ENCODE measurements at places on chromosomes 2 and 18.

- H3K4me1 ChIP-seq = no peaks in the 10 kb centered on the region
- no peak for DNase-seq
- H3K27me3 ChIP-seq = no peaks in the 10 kb centered on the region
- no peak overlapping the region for H3K27ac ChIP-seq
- no peaks in the 10 kb centered on the region for H3K36me3 ChIP-seq
These were observed 429.3 kb upstream of the VRK2 start for GRCh38 chr2:57617318-57617717.

- peaks cover 18% of the 10 kb centered on the region for H3K4me1 ChIP-seq
- H3K27ac ChIP-seq = no peak overlapping the region
- no peak for DNase-seq
These were observed 1.8 kb upstream of the DRC1 start for GRCh38 chr2:26399771-26400376.

DNA sequence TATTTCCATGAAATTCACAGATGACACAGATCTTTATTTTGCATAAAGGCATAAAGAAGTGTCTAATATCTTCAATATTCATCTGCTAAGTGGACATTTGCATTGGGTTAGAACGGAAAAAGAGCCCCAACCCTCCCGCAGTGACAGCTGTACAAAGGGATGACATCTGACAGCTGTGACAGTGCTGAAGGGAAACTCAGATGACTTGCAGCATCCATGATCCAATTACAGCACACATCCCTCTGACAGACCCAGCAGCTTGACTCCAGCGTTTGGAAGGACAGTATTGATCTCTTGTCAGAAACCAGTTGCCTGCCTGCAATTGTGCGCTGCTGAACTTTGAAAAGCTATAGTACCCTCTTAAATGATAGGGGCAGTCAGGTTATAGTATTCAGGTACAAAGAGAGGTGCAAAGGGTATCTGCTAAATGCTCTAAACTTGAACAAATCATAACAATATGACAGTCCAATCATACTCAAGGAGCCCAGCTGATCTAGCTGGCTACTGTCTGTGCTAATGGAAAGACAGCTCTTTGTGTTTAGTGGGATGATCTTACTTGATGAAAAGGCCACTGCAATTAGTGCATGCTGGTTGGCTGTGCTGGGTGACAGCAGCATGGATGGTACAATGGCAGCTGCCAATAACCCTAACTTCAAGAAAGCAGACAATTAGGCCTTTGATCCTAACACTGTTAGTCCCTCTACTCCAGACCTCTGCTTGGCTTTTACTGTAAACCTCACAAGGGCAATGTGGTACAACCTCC is 599.2 kb downstream of the NR4A2 start:
- no peak for DNase-seq
- no peaks in the 10 kb centered on the region for H3K27me3 ChIP-seq
- no peak overlapping the region for H3K27ac ChIP-seq
- no peak overlapping the region for H3K4me3 ChIP-seq

DNA sequence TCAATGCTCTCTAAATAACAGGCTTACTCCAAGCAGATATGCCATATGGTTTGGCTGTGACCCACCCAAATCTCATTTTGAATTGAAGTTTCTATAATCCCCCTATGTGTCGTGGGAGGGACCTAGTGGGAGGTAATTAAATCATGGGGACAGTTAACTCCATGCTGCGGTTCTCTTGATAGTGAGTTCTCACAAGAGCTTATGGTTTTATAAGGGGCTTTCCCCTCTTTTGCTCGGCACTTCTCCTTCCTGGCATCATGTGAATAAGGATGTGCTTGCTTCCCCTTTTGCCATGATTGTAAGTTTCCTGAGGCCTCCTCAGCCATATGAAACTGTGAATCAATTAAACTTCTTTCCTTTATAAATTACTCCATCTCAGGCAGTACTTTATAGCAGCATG is 302.7 kb upstream of the ZC3H15 start:
- no peak overlapping the region for H3K27ac ChIP-seq
- no peaks in the 10 kb centered on the region for H3K27me3 ChIP-seq
- no peaks in the 10 kb centered on the region for H3K36me3 ChIP-seq
- DNase-seq = no peak
- H3K4me1 ChIP-seq = no peaks in the 10 kb centered on the region

- no peak overlapping the region for H3K4me3 ChIP-seq
- peaks cover 36% of the 10 kb centered on the region for H3K27me3 ChIP-seq
- H3K4me1 ChIP-seq = peaks cover 13% of the 10 kb centered on the region
- H3K27ac ChIP-seq = no peak overlapping the region
- no peaks in the 10 kb centered on the region for H3K36me3 ChIP-seq
- no peak for DNase-seq
These were observed 35.4 kb downstream of the B4GALT6 start for GRCh38 chr18:31648966-31649429.

GRCh38 chr18:36196238-36196995 is 9.1 kb downstream of the MOCOS start:
- no peak overlapping the region for H3K27ac ChIP-seq
- DNase-seq = no peak
- no peak overlapping the region for H3K4me3 ChIP-seq

- no peak for DNase-seq
- no peaks in the 10 kb centered on the region for H3K4me1 ChIP-seq
- H3K27me3 ChIP-seq = no peaks in the 10 kb centered on the region
- H3K36me3 ChIP-seq = no peaks in the 10 kb centered on the region
- no peak overlapping the region for H3K4me3 ChIP-seq
These were observed 40.5 kb upstream of the SALL3 start for GRCh38 chr18:78939105-78939504.
